ENCODE measurements at places on chromosomes 2 and 18. TPM values are rescaled to one million over a fixed set of nuclear protein-coding genes. Genes with fewer than 3 reads are reported as not detected.
A peak's percentile ranks its signal among the peaks of the same experiment; 100 is the strongest.

DNA sequence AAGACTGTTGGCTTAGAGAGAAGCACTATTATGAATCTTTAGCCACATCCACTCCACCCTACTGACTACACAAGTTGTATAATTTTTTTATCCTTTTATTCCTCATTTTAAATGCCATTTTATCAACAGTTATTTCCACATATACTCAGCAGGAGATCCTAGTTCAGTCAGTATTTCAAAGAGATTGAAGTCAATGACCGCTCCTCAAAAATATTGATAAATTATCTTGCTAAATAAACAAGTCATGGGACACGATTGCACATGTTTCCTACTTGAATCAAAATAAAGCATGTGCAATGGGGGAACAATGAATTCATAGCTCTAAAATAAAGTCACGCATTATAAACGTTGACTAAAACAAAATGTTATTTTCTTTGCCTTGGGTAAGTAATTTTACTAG, 496.5 kb downstream of the LRRTM4 start:
- DNase-seq: no peak

GRCh38 chr2:109335631-109336176, 206.7 kb downstream of the SH3RF3 start:
- DNase-seq: no peak

DNA sequence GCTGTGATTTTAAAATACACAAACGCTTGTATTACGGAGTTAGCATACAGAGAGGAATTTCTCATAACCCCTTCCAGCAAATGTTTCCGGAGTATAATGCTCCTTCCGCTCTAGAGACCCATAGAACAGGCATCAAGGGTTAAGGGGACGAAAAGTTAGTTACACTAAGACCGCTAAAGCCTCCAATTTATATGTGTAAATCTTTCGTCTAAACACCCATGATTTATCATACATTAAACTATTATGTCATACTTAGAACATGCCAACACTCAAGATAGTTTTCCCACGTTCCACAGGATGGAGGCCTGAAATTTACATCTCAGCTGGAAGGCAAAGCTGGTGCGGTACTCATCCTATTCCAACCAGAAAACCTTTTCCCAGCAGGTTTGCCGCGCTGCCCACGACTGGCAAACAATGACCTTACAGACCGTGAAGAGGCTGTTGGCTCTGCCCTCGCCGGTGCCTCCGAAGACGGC, 650 bp downstream of the ORMDL1 start:
- DNase-seq: peak; percentile 45

GRCh38 chr2:219525533-219526232, 11.4 kb downstream of the ASIC4 start:
- DNase-seq: no peak

GRCh38 chr18:12271376-12272235, 17.4 kb downstream of the CIDEA start:
- DNase-seq: peak; percentile 79

DNA sequence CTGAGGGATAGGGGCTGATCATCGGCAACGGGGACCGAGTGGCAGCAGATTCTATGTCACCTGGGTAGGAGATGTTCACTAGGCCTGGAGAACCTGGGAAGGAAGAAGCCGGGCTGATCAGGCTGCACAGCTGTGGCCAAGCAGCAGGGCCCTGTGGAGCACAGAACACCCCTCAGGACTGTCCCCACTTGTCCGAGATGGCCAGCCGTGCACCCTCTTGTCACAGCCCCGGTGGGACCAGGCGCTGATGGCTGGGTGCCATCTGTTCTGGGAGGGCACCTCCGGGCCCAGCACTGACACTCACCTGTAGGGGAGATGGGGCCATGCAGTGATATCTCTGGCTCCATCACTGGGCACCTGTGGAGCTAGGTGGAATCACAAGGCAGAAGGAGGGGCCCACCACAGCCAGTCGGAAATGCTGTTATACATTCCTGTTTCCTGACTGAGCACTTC, 217.9 kb upstream of the RAB6C start:
- DNase-seq: no peak

DNA sequence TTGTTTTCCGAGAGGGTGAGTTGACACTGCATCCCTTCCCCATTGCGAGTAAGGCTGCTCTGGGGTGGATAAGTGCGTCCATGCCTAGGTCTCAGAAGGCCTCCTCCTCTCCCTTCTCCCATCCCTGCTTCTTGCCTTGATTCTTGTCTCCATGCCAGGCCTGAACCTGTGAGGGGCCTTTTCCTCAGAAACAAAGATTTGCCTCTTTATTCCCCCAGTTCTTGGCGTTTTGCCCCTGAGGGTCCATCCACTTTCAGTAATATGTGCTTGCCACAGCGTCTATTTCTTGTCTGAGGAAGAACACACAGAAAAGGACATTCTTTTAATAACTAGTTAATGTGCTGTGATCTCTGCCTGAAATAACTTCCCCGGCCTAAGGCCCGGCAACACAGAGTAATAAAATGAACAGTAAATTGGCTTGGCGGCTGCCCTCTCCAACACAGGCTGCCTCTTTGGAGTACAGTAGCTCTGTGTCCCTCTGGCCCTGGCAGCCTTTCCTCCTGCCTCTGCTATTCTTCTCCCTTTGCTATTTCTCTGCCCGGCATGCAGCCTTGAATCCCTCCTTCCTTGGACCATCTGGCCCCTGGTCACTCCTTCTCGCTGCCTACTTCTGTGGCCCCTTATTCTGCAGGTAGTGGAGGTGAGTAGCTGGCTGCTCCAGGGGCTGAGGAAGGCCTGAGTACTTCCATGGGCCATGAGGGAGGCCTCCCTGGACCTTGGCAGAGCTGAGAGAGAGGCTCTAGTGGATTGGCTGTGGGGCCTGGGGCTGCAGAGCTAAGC, 4.4 kb downstream of the EHD3 start:
- no peak for DNase-seq

- DNase-seq: no peak
Observed at GRCh38 chr2:37281916-37282315, 42.7 kb downstream of the PRKD3 start.

- DNase-seq: no peak
Observed at GRCh38 chr2:72033636-72034035, 114.0 kb downstream of the CYP26B1 start.

DNA sequence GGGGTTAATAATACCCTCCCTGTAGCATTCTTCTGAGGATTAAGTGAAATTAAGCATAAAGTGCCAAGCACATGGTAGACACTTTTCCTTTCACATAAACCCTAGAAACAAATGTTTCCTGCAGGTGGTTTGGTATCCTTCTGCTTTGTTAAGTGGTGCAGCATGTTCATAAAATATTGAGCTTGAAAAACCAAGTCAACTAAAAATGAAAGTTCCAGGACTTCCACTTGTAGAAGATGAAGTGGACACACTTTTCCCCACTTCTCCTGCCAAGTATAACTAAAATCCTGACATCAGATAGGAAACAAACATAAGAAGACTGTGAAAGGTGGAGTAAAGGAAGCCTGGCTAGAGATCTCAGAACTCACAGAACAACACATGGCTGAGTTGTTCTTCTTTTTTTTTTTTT, 90.5 kb downstream of the COLEC12 start:
- DNase-seq: no peak

DNA sequence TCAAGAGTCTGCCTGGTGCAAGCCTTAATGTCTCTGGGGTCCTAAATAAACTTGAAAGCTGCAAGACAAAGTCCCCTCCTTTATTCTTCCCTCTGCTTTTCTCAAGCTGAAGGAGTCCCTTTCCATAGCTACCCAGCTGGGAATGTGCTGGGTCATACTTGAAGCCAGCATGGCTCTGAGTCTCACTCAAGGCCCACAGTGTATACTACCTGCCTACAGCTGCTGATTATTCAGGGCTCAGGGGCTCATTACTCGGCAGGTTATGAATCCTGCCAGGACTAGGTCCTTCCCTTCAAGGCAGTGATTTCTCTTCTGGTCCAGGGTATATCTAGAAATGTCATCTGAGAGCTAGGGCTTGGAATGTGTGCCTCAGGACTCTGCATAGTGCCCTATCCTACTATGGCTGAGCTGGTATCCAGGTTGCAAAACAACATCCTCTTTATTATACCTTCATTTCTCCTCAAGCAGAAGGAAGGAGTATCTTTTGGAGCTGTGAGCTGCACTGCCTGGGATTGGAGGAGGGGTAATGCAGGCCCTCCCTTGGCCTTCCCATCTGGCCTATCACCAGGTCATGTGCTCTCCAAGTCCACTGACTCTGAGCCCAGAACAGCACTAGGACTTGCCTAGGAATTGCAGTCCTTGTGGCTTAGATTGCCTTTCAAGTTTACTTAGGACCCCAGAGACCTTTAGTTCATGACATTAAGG, 22.3 kb downstream of the IL1RN start:
- DNase-seq: no peak

- no peak for DNase-seq
Observed at GRCh38 chr18:58579561-58580047, 49.3 kb downstream of the ALPK2 start.

GRCh38 chr2:23219666-23220065, 165.3 kb upstream of the KLHL29 start:
- DNase-seq: no peak

DNA sequence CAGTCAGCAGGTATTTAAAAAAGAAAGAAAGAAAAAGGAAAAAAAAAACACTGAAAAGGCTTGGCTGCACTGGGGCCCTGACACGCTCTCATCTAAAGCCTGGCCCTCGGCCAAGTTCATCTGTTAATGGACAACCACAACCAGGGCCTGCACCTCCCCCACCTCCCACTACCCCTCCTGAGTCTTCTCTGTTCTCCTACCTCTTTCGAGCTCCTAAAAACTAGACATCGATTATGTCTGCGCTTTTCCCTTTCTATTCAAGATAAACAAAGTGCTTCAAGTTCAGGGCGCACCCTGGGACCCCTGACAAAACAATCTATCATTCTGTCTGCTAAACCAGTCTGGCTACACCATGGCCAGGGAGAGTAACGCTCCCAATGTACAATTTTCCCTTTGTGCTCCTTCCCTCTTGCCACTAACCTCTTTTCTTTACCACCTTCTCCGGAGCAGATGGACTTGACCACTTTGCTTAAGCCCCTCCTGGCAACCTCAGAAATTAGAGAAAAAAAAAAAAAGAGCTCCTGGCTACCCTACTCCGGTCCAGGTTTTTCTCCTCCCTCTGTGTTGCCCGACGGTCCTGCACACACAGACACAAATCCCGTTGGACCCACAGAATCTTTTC, 22.7 kb downstream of the BCL11A start:
- DNase-seq: no peak

GRCh38 chr2:176454893-176455815, 185.9 kb downstream of the MTX2 start:
- DNase-seq: peak; percentile 70

DNA sequence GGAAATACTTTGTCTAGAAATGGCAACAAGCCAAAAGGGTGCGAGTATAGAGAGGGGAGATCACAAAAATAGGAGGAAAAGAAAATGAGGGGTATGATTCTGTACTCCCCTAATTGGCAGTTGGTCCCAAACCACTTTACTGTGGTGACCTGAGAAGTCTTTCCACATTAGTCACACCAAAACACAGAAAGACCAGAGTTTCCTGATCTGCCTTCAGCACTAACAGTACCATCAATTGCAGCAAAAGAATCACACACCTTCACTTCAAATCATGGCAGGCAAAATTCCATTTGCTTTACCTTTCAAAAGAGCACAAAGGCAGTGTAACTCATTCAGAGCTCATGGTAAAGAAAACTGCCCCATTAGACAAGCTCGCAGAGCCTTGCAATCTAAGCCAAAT, 86.8 kb downstream of the ALK start:
- DNase-seq: no peak

GRCh38 chr2:29662861-29663260, 258.5 kb downstream of the ALK start:
- DNase-seq: no peak

GRCh38 chr2:48589170-48589767, 28.4 kb upstream of the GTF2A1L start:
- peak; percentile 46 for DNase-seq

DNA sequence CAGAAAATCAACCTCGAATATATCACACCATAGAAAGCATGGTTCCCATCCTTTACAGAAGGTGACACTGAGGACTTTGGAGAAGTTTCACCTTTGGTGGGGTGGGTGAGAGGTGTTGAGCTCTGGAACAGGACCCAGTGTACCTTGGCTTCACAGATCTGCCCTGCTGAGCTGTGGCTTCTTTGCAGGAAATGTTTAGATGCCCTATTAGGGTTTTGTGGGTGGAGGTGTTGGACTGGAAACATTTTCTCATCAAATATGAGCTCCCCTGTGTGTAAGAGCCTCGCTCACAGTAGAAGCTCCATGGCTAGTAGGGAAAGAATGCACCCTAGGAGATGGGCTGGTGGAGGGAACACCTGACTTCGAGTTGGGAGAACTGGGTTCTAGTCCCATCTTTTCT, 55.6 kb downstream of the RPL37A start:
- no peak for DNase-seq

DNA sequence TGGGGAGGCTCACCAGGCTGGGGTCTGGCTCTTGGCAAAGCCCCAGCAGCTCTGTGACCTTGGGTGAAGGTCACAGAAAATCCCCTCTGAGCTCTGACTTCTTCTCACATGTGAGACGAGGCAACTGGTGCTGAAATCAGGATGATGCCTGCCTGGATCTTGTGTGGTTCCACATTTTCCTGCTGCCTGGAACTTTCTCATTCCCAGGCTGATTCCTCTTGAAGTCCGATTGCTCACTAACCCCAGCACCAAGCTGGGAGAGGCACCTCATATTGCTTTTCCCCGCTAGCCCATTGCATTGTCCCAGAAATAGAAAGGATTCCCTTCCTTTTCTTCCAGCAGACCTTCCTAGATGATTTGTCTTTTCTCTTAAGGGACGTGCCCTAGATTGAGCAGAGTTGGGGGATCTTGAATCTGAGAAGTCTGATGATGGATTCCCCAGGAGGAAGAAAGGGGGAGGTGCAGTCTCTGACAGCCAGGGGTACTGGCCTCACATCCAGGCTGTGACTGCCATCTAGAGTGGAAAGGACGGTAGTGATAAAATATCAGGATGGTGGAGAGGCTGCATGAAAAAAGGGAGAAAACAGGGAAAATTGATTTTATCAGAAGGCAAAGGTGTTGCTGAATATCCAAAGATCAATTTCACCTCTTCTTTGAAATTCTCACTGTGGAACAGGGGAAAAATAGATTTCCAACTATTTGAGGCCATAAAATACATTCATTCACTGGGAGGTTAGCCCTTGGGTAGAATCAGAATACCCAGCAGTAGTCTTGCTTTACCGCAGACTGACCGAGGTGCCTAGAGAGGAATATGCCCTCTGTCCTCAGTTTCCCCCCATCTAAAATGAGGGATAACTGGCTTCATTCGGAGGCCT, 96.3 kb downstream of the FAM210A start:
- DNase-seq: peak; percentile 55

DNA sequence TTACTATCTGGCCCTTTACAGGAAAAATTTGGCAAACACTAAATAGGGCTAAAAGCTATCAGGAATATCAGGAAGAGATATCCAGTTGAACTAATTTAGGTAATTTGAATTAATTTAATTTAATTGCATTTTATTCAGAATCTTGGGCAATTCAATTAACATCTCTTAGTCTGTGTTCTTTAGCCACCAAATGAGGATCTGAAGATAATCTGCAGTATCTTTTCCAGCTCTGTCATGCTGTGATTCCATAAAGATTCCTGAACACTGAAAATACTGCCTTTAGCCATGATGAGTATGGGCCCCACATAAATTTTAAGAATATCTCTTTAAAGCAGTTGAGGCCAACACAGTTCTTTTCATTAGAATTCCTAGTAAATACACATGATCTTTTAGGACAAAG, 1671.1 kb upstream of the NXPH2 start:
- DNase-seq: no peak

KANSL3 gene
- 59.6 TPM for polyA plus RNA-seq

SRD5A2 gene
- polyA plus RNA-seq: 0.49 TPM

CRYGC gene
- polyA plus RNA-seq: not detected

CD28 gene
- polyA plus RNA-seq: 3.3 TPM

ADCYAP1 gene
- 0.05 TPM for polyA plus RNA-seq

DSC1 gene
- polyA plus RNA-seq: not detected

Data from right lung (tissue), 10 donors.